ENCODE measurements at places on chromosomes 5 and 9.

DNA sequence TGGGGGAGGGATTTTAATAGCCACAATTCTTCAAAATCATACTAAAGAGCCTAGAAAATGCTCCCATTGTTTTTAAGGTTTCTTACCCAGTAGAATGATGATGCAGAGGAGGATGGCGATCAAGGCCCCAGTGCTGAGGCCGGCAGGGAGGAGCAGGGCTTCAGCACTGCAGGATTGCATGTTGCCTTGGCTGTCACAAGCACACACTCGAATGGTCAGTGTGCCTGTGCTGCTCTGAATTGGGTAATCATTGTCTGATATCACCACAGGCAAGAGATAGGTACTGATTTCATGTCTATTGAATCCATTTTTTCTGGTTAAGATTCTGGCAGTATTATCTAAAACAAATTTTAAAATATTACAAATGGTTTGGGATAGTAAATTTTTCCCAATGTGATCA lies 153.3 kb downstream of the CDH10 start:
- no peak for DNase-seq

GRCh38 chr5:61290791-61291210 lies 41.3 kb upstream of the ZSWIM6 start:
- no peak for DNase-seq

DNA sequence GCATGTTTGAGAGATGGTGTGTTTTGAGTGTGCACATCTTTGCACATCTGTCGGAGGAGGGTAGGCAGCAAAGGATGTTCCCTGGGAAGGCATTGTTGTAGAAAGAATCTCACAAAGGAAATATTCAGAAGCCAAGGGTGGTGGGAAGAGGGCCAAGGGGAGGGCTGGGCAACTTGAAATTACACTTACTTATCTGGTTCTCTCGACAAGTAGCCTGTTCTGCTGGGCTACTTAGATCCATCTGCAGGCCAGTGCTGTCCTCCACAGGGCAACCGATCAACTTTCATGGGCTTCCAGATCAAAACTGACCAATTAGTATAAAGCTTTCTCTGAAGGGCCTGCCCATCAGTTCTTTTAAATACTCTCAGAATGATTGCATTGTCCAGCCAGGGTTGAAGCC lies 495.2 kb downstream of the GADD45G start:
- DNase-seq, result no peak

- DNase-seq, result no peak
These were observed 160.0 kb upstream of the SMIM23 start for GRCh38 chr5:171625646-171626045.

DNA sequence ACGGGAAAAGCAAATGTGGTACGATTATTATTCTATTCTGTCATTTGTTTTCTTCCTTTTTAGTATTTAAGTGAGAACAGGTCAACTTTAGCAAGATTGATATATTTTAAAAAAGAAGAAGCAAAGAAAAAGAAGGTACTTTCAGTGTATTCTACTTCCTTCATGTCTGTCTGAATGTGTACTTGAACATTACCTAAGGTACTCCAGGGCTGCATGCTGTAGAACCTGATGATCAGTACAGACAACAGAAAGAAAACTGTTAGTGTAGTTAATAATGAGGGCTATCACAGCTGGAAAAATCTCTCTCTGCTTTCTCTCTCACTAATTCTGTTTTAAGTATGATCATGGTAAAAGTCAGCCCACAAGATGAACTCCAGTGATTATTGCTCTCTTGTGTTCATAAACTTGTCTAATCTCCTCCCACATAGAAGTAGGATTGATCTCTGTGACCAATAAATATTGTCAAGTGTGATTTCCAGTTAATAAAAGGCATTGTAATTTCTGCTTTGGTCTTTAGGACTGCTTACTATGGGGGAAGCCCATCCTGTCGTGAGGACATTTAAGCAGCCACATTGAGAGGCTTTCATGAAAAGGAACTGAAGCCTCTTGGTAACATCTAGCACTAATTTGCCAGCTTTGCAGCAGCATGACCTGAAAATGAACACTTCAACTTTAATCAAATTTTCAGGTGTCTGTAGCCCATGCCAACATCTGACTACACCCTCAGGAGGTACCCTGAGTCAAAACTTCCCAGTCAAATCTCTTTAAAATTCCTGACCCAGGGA lies 864.0 kb upstream of the ACO1 start:
- DNase-seq, result no peak

- DNase-seq, result no peak
These were observed 63.3 kb downstream of the RASGRF2 start for GRCh38 chr5:81023261-81023970.

DNA sequence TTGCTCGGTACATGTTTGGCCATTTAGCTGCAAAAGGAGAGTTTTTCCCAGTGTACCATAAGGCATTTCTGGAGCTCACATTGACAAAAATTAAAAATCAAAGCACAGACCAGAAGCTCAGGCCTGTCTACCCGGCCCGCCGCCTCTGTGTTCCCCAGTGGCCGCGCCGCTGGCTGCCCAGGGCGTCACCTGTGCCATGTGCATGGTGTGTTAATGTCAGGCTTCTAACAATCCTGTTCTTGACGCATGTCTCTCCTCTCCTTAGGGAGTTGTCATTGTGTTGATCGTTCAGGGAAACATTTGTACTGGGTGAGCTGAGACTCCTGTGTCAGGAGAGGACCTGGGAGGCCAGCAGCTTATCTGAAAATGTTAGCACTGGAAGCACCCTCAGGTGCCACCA lies 9.6 kb upstream of the NTNG2 start:
- no peak for DNase-seq

DNA sequence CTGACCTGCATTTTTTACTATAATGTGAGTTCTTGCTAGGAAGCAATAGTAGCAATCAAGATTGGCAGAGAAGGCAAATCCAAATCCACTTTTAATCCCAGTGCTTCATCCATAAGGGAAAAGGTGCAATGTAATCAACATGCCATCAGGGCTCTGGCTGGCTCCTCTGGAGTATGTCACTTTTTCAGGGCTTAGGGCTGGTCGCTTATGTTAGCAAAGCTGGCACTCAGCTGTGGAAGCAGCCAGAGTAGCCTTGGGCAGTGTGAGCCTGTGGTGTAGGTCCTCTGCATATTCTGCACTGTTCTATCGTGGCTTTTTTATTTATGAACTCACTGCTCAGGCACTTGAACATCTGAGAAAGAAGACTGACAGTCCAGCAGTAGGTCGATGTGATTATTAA lies 16.1 kb downstream of the ACTBL2 start:
- DNase-seq, result no peak

GRCh38 chr5:118598311-118598710 lies 390.0 kb downstream of the DTWD2 start:
- DNase-seq, result no peak

GRCh38 chr9:111740739-111741138 lies 54.0 kb downstream of the SHOC1 start:
- no peak for DNase-seq

- DNase-seq, result no peak
These were observed 59.5 kb downstream of the RORB start for GRCh38 chr9:74556685-74557084.

DNA sequence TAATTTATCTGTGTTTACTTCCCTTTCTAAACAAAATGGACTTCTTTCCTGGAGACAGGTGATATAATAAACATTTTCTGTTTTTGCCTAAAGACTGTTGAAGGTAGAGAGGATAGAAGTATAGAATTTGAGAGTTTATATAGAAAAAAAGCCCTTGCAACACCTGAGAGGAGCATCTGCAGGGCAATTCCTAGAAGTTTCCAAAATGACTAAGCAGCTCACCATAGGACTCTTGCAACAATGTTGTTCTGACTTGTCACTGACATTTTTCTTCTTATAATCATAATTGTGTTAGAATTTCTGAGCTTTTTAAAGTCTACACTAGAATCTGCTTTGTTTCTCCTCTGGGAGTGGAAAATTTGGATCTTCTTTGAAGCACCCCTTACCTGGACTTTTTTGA lies 216.8 kb downstream of the TUSC1 start:
- no peak for DNase-seq

GRCh38 chr9:34400686-34401602 lies 24.2 kb upstream of the MYORG start:
- no peak for DNase-seq

DNA sequence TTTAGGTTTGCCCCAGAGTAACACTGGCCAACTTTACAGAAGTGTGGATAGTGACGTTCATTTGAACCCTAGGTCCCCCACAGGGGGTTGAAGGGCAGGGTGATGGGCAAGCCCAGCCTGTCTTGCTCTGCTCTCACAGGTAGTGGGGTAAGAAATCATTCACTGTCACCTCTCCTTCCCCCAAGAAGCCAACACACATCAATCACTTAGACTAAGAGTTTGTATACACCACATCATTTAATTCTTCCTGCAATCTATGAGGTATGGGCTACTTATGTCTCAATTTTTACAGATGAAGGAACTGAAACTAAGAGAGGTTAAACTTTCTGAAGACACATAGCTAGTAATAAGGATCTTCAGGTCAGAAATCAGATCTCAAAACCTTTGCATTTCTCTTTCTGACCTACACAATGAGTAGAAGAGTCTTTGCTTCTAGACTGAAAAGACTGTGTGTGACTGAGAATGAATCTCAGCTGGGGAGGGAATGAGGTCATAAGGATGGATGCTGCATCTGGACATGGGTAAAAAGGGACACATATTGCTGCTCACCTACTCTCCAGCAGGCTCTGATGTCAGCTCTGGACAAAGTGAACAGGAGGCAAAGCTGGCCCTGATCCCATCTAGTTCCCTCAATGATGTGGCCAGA lies 81.0 kb upstream of the EQTN start:
- no peak for DNase-seq

GRCh38 chr9:108709997-108710396 lies 145.8 kb downstream of the ACTL7B start:
- DNase-seq, result no peak

DNA sequence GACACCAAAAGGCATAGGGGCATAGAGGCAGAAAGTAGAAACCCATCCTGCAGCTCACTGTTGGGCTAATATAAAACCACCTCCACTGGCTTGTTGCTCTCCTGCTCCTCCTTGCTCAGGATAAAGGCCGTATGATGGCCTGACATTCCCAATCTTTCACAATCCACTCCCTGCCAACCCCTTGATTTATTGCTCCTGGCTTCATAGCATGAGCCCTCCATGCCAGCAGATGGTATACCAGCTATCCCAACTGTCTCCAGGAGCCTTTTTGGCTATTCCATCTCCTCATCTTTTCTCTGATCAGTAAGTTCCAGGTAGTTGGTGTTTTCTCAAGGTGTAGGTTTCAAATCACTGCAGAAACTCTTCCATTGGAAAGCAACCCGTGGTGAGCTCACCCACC lies 128.8 kb downstream of the EGFLAM start:
- no peak for DNase-seq

DNA sequence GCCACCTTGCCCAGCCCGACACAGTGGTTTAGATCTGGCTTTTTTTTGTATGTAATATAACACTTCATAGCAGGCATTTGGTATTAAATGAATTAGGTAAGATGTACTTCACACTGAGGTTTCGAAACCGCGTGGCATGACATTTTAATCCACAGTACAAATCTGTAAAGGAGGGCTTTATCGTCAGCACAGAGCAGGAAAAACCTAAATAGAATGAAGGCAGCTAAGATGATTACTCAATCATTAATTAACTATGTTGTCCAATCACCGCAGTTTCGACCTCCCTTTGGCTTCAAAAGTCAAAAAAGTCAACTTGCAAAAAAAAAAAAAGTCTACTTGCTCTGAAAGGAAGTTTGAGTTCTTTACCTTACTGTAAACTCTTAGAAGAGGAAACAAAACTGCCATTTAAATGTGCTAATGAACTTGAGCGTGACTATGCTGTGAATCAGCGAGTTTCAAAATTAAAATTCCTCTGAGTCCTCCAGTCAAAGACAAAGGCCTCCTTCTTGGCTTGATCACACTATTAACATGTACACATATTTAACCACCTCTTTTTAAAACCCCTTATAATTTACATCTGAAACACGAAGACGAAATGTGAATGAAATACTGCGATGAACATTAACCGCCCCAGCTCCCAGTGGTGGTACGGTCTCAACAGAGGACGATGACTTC lies 698 bp upstream of the SEC24A start:
- peak; percentile 46 for DNase-seq

DNA sequence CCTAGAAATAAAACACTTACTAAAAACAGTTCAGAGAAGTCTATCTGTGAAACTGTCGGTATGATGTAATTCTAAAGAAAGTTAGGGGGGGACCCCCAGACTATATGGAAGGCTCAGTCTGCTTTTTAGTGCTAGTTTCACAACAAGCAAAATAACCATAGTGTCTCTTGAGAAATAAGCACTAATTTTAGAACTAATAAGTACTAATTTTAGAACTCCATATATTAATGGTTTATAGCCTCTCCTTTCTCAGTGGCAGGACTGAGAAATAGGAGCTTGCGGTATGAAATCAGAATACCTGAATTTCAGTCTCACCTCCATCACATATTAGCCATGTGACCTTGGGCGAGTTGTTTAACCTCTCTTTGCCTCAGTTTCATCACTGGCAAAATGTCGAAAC lies 1.4 kb upstream of the PHF24 start:
- DNase-seq, result no peak

DNA sequence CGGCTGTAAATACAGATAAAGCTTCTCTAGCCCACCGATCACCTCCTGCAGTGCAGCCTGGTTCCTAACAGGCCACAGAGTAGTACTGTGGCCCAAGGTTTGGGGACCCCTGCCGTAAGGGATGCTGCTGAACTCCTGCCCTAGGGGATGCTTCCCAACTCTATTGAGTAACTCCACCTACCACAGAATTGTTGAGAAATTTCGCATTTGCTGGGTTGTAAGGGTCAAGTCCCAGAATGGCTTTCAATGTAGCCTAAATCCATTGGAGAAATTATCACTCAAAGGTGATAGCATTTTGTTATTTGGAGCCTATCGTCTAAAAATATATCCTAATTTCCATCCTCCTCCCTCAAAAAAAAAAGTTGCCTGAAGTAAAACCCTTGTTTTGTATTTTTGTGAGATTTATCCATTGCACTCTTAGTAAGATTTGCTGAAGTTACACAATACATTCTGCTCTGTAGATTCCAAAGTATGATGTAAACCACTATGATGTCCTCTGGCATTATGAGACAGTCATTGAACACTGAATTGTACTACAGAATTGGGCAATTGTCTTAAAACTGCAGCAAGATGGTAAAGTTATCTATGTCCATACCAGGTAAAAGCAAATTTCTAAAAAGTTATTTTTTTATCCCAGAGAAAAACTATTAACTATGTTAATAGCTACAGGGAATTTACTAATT lies 14.0 kb downstream of the ACTBL2 start:
- no peak for DNase-seq

DNA sequence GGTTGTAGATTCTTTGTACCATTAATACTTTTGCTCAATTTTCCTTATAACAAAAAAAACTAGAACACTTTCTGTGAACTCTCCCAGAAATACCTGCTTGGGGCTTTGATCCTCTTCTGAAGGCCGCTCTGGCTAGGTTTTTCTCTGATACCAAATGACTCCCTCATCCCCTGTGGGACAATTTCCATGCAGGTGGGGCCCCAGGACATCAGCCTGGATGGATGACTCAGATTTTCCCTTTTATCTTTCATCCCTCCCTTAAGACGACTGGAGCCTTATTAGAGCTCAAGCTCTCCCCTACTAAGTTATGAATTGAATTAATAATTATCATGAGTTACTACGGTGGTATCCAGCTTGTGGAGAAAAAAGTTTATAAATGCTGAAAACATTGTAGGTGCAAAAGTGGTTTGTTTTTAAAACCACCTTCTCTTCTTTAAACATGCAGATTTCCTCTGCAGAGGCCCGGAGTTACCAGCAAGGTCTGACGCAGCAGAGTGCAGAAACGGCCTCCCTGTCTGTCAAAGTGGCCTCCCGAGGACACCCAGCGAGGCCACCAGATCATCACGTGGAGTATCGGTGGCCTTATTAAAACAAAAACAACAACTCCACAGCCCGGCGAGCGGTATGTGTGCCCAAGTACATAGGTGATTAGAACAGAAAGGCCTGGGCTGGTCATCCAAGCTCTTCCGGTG lies 50.8 kb upstream of the IRX4 start:
- no peak for DNase-seq

Measured in hematopoietic multipotent progenitor cell treated with erythropoietin and hydrocortisone succinate and interleukin-3 and kit ligand, for 15 days (in vitro differentiated cells).